Osteoblast (primary cell): ENCODE measurements at places on chromosomes 1 and 21.

DNA sequence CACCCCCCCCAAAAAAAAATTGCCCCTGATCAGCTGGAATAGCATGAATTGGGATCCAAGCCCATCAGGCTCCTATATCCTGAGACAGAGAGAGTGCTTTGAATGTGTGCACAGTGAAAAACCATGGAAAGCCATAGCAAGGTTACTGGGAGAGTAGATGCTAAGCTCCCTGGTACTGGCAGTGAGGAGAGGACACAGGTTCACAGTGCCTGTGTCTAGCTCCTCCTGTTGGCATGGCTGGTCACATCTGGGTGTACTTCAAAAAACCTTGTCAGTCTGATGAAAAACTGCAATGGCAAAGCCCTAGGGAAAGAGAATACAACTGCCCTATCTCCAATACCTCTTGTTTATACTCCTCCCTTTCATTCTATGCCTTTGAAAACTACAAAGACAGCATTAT lies 12.9 kb downstream of the COPA start:
- peaks cover 92% of the 10 kb centered on the region for H3K36me3 ChIP-seq
- DNase-seq = no peak
- no peaks in the 10 kb centered on the region for H3K4me1 ChIP-seq
- no peak overlapping the region for H3K27ac ChIP-seq

- no peaks in the 10 kb centered on the region for H3K36me3 ChIP-seq
- no peak overlapping the region for H3K4me3 ChIP-seq
- DNase-seq = no peak
- H3K27me3 ChIP-seq = peaks cover 19% of the 10 kb centered on the region
These were observed 4.2 kb upstream of the OTUD3 start for GRCh38 chr1:19877821-19878636.

DNA sequence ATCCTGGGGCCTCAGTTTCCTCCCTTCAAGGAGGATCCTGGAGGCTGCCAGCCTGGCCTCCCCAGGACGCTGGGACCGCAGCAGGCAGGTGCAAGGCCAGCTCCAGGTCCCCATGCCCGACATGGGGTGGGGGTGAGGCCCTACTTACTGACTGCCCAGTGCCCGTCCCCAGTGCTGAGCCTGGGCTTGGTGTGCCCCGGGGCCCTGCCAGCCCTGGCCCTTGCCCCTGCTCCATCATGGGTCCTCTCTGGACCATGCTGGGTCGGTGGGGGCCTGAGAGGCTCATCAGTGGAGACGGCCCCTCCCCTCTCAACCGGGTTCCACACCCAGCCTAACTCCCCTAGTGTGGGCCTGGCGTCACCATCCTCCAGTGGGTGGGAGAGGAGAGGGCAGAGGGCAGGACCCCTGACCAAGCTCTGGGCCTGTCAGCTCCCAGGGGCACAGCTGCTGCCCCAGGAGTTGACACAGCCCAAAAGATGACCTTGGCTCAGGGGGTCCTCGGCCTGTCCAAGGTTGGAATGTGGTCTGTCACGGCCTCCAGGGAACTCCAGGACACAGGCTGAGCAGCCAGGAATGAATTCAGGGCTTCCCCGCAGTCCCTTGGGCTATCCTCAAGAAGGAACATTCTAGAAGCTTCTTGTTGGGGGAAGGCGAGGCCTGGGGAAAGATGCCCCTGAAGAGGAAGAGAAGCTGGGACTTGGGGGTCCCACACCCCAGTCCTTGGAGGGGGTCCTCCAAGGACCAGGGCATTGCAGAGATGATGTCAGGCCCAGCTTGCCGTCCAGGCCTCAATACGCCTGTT lies 17.6 kb upstream of the ARF1 start:
- H3K36me3 ChIP-seq = no peaks in the 10 kb centered on the region
- DNase-seq = peak; percentile 66
- no peaks in the 10 kb centered on the region for H3K4me1 ChIP-seq

DNA sequence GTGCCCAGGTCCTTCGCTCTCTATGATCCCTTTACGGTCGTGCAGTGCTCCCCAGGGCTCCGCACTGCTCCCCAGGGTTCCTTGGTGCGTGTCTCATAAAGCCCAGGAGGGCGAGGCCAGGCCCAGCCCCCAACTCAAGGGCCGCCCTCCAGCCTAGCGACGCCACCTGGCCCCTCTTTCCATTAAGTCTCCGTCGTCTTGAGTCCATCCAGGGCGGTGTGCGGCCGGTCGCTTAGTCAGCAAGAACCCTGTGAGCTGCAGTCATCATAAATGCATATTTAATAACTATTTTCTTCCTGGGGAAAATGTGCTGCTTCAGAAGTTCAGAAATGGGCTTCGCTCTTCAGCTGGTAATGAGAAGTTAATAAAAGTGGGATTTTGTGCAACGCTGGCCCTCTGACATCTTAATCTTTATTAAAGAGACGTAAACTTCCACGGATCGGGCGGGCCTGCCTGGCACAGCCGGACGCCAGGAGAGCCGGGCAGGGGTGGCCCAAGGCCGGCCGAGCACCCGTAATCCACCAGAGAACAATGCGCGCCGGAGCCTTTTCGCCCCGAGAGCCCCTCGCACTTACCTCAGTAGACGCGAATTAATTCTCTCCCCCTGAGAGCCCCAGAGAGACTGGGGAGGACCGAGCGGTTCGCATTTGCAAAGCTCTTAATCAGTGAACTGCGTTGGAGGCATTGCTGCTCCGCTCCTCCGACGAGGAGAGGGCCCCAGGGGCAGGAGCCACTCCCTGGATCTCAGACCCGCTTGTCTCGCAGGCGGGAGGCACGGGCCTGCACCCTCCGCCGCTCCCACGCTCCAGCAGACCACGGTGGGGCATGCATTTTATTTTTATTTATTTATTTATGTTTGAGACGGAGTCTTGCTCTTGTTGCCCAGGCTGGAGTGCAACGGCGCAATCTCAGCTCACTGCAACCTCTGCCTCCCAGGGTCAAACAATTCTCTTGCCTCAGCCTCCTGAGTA lies 188.3 kb upstream of the ARHGEF16 start:
- DNase-seq = no peak
- no peaks in the 10 kb centered on the region for H3K27me3 ChIP-seq
- H3K36me3 ChIP-seq = no peaks in the 10 kb centered on the region

DNA sequence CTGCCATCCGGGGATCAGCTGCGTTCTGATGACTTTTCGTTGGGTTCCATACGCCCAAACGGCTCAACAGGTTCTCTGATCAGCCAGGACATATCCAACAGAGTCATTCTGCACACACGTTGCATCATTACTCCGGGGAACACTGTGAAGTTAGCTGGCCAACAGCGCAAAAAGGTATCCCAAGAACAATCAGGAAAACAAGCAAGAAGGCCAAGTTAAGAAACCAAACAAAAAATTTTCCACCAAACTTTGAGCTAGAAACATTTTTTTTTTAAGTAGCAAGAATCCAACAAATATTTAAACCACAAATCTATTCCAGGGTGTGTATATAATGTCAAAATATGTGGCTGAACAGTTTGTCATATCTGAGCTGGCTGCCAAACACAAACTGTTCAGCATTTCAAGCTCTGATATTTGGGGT lies 29.2 kb downstream of the NID1 start:
- H3K27me3 ChIP-seq = no peaks in the 10 kb centered on the region
- peaks cover 13% of the 10 kb centered on the region for H3K4me1 ChIP-seq
- DNase-seq = peak; percentile 35
- peaks cover 5% of the 10 kb centered on the region for H3K36me3 ChIP-seq
- no peak overlapping the region for H3K4me3 ChIP-seq
- no peak overlapping the region for H3K27ac ChIP-seq

GRCh38 chr1:160924791-160925651 lies 29.6 kb downstream of the ITLN2 start:
- H3K36me3 ChIP-seq = no peaks in the 10 kb centered on the region
- no peak overlapping the region for H3K27ac ChIP-seq
- no peak overlapping the region for H3K4me3 ChIP-seq
- no peaks in the 10 kb centered on the region for H3K27me3 ChIP-seq
- no peaks in the 10 kb centered on the region for H3K4me1 ChIP-seq
